Activated naive CD4-positive, alpha-beta T cell treated with anti-CD3 and anti-CD28 coated beads for 36 hours (primary cell): ENCODE measurements at places on chromosomes 3 and 15. TPM values are rescaled to one million over a fixed set of nuclear protein-coding genes. Genes with fewer than 3 reads are reported as not detected.

- H3K27me3 ChIP-seq, result peaks cover 12% of the 10 kb centered on the region
- no peaks in the 10 kb centered on the region for H3K4me1 ChIP-seq
- H3K36me3 ChIP-seq, result no peaks in the 10 kb centered on the region
- no peak for DNase-seq
- H3K27ac ChIP-seq, result no peak overlapping the region
These were observed 80.9 kb upstream of the FAM98B start for GRCh38 chr15:38373016-38373415.

SATB1 gene
- 303 TPM for total RNA-seq

DNA sequence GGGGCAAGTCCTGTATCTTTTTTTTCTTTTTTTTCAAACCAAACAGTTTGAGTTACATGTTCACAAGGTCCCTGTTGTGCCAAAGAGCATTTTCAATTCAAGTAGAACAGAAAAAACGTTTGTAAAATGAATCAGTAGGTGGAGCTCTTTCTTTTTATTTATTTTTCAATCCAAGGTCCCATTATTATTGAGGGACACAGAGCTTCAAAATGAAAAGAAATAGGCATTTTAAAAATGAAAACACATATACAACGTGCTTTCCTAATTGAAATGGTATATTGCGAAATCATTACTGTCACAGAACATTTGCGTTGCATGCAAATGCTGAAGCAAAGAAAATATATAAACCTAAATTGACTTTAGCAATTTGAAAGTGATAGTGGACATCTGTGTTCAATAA lies 711.0 kb downstream of the MECOM start:
- H3K27ac ChIP-seq, result no peak overlapping the region
- H3K27me3 ChIP-seq, result no peaks in the 10 kb centered on the region
- no peaks in the 10 kb centered on the region for H3K4me1 ChIP-seq
- no peaks in the 10 kb centered on the region for H3K36me3 ChIP-seq
- H3K4me3 ChIP-seq, result no peak overlapping the region

DNA sequence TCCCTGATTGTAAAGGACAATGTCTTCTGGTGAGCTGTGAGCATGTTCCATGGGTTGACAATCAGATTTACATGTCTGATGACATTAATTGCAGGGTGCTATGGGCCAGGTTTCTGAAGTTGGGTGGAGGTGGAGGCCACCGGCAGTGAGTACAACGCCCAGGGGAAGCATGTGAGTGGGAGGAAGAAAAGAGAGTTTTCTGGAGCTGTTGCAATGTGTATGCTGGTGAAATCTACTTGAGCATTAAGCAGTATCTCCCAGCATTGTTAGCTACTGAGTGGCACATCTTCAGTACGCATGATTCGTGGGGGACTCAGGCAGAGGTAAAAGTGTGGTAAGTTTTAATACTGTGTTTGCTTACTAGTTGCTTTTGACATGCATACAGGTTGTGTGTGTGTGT lies 26.6 kb downstream of the TMEM45A start:
- H3K4me1 ChIP-seq, result no peaks in the 10 kb centered on the region
- H3K27ac ChIP-seq, result no peak overlapping the region
- H3K27me3 ChIP-seq, result no peaks in the 10 kb centered on the region
- no peak for DNase-seq

- no peak overlapping the region for H3K27ac ChIP-seq
- peaks cover 16% of the 10 kb centered on the region for H3K27me3 ChIP-seq
- DNase-seq, result no peak
- no peaks in the 10 kb centered on the region for H3K36me3 ChIP-seq
- no peaks in the 10 kb centered on the region for H3K4me1 ChIP-seq
These were observed 83.9 kb upstream of the FAM98B start for GRCh38 chr15:38369936-38370478.

IQCB1 gene
- 36.5 TPM for total RNA-seq

- no peaks in the 10 kb centered on the region for H3K4me1 ChIP-seq
- H3K27ac ChIP-seq, result no peak overlapping the region
- no peak for DNase-seq
- H3K36me3 ChIP-seq, result no peaks in the 10 kb centered on the region
- H3K27me3 ChIP-seq, result peaks cover 16% of the 10 kb centered on the region
- no peak overlapping the region for H3K4me3 ChIP-seq
These were observed 19.0 kb upstream of the DLG1 start for GRCh38 chr3:197317250-197317963.
